ENCODE measurements at places on chromosomes 13 and 19.

DNA sequence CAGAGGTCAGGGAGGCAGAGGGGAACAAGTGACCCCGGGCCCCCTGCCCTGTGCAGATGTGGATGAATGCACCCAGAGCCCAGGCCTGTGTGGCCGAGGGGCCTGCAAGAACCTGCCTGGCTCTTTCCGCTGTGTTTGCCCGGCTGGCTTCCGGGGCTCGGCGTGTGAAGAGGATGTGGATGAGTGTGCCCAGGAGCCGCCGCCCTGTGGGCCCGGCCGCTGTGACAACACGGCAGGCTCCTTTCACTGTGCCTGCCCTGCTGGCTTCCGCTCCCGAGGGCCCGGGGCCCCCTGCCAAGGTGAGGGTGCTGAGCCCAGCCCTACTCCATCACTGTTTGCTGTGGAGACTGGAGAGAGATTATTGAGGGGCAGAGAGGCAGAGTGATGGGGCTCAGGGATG, 9.9 kb downstream of the LTBP4 start:
- no peak for DNase-seq

GRCh38 chr19:19485161-19485997, 30.0 kb downstream of the TSSK6 start:
- no peak for DNase-seq

GRCh38 chr19:35753634-35754369, 3.0 kb downstream of the HSPB6 start:
- no peak for DNase-seq

- DNase-seq: no peak
Observed at GRCh38 chr13:66888698-66889097, 341.4 kb downstream of the PCDH9 start.

GRCh38 chr19:33205531-33206260, 11.6 kb downstream of the LRP3 start:
- DNase-seq: no peak

DNA sequence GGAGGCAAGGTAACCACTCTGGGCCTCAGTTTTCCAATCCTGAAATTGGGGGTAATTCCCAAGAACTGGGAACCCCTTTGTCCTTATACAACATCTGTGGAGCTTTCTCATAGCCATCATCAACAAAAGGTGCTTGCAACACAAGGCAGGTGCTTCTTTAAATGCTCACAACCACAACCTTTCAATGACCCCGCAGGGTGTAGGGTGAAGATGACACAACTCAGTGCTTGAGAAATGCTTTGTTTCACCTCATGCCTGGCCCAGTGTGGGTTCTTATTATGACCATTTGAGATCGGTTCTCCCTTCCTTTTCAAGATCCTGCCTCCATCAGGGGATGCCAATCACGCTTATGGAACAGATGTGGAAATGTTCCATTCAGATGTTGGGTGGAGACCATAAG, 8.4 kb downstream of the WIZ start:
- no peak for DNase-seq

DNA sequence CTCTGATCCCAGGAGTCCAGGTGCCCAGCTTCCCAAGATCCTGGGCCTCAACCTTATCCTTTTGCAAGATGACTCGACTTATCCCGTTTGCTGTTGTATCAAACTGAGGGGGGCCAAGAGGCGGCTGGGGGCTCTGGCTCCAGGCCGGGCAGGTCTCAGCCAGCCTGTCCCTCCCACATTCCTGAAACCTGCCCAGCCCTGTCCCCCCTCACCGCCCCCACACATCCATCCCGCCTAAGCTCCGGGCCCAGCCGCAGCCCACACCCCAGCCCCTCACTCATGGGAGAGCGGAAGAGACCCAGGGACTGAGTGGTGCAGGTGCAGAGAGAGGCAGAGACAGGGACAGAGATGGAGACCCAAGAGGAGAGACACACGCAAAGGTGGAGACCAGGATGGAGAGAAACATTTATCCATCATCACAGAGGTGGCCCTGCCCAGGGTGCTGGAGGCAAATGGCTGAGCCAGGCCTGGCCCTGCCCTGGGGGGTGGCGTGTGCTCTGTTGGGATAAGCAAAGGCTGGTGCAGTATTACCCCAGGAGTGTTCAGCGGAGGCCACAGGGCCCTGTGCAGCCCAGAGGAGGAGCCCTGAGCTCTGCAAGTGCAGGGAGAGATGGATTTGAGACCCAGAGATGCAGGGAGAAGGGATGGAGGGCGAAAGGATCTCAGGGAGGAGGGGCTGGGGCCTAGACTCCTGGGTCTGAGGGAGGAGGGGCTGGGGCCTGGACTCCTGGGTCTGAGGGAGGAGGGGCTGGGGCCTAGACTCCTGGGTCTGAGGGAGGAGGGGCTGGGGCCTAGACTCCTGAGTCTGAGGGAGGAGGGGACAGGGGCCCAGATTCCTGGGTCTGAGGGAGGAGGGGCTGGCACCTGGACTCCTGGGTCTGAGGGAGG, 1.6 kb downstream of the BCAM start:
- DNase-seq: no peak

Data from stimulated activated CD4-positive, alpha-beta T cell treated with anti-CD3 and anti-CD28 coated beads, Interleukin-15, amount 100 ng/mL, for 24 hours (primary cell).